ENCODE measurements at places on chromosomes 6 and 20.

GRCh38 chr6:13794184-13794583 is 20.2 kb downstream of the MCUR1 start:
- no peaks in the 10 kb centered on the region for H3K4me1 ChIP-seq
- peaks cover 9% of the 10 kb centered on the region for H3K36me3 ChIP-seq
- no peaks in the 10 kb centered on the region for H3K27me3 ChIP-seq
- no peak overlapping the region for H3K4me3 ChIP-seq

GRCh38 chr20:39916236-39916765 is 772.7 kb downstream of the MAFB start:
- no peak for DNase-seq
- no peaks in the 10 kb centered on the region for H3K4me1 ChIP-seq
- H3K27me3 ChIP-seq: no peaks in the 10 kb centered on the region
- H3K4me3 ChIP-seq: no peak overlapping the region
- H3K27ac ChIP-seq: no peak overlapping the region

GRCh38 chr20:2557873-2558580 is 21.7 kb downstream of the TMC2 start:
- no peaks in the 10 kb centered on the region for H3K36me3 ChIP-seq
- H3K4me1 ChIP-seq: no peaks in the 10 kb centered on the region
- no peak overlapping the region for H3K27ac ChIP-seq
- DNase-seq: no peak
- H3K27me3 ChIP-seq: peaks cover 97% of the 10 kb centered on the region

DNA sequence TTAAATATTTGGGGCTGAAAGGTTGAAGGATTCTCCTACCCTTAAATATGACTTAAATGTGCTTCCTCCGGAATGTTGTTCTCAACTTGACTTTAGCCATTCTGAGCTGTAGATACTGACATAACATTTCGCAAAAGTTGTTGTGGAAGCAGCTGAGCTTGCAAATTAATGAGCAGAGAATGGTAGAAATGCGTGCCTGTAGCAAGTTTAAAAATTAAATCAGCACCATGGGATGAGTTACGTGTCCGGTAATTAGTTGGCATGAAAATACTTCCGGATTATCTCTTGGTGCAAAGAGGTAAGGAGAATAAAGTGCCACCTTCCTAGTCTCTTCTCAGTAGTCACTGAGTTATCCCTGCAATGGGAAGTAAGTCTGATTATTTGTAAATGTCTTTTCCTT is 23.6 kb upstream of the PBOV1 start:
- H3K4me3 ChIP-seq: no peak overlapping the region
- no peaks in the 10 kb centered on the region for H3K36me3 ChIP-seq
- H3K27ac ChIP-seq: no peak overlapping the region

DNA sequence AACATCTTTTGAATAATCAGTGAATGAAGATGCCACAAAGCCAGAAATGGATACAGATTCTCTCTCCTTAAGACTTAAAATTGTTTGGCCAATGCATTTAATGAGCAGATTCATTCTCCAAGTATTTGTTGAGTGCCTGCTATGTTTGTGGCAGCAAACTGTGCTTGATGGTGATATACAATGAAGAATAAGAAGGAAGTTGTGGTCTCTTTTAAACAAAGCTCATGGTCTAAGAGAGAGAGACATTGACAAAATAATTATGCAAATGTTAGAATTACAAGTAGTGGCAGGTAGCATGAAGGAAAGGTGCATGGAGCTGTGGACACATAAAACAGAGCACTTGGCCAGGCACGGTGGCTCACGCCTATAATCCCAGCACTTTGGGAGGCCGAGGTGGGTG is 28.3 kb downstream of the NFATC2 start:
- no peaks in the 10 kb centered on the region for H3K27me3 ChIP-seq
- H3K4me1 ChIP-seq: peaks cover 33% of the 10 kb centered on the region
- peaks cover 10% of the 10 kb centered on the region for H3K36me3 ChIP-seq
- H3K4me3 ChIP-seq: no peak overlapping the region

DNA sequence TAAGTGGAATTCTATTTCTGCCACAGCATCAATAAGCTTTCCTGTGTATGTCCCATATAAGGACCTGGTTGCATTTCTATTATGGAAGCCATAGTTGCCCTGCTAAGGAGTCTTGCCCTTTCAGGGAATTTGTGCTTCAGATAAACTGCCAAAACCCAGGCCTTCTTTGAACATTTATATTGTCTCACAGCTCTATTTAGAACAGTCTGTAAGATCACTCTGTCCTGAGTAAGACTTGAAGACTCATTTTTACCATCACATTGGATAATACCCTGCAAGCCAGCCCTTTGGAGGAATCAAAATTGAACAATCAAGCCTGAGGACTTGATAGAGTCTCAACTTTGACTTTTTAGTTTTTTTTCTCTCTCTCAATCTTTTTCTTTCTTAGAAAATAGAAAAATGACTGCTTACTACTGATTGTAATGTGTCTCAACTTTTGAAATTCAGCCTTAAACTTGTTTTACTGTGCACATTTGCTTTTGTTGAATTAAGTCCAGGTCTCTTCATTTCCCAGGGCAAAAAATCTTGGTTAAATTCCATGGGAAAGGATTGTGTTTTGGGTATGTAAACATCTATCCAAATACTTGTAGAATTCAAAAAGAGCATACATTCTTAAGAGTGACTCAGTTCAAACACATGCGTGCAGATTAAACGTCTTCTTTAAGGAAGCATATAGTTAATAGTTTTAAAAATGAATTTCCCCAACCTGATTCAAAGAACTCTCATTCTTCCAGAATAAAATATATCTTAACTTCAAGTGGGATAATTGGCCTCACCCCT is 91.2 kb downstream of the PLCB1 start:
- no peak overlapping the region for H3K4me3 ChIP-seq
- no peak overlapping the region for H3K27ac ChIP-seq
- no peaks in the 10 kb centered on the region for H3K4me1 ChIP-seq
- DNase-seq: no peak

GRCh38 chr6:30615219-30615957 is 1.7 kb downstream of the PPP1R10 start:
- H3K4me3 ChIP-seq: peak overlapping the region; percentile 83
- peak overlapping the region; percentile 99 for H3K27ac ChIP-seq
- H3K36me3 ChIP-seq: peaks cover 15% of the 10 kb centered on the region
- no peaks in the 10 kb centered on the region for H3K27me3 ChIP-seq
- H3K4me1 ChIP-seq: peaks cover 21% of the 10 kb centered on the region
